ENCODE measurements at places on chromosomes 1 and 21.

GRCh38 chr21:46168238-46168637 lies 12.9 kb upstream of the FTCD start:
- peak; percentile 65 for DNase-seq

GRCh38 chr1:51236531-51237350 lies 668 bp downstream of the RNF11 start:
- DNase-seq = no peak

DNA sequence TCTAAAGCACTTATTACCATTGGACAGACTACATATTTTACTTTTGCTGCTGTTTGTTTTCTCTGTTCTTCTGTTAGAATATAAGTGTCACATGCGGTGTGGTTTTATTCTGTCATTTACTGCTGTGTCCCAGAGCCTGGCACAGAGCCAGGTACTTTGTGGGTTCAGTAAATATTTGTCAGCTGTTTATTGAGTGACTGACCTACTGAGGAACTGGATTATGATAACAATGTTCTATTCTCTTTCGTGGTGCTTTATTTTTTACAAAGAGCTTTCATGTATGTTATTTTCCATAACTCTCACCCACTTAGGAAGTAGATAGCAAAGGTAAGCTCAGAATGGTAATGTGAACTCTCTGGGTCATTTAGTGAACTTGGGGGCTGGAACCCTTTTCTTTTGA lies 118.8 kb downstream of the RWDD3 start:
- no peak for DNase-seq

DNA sequence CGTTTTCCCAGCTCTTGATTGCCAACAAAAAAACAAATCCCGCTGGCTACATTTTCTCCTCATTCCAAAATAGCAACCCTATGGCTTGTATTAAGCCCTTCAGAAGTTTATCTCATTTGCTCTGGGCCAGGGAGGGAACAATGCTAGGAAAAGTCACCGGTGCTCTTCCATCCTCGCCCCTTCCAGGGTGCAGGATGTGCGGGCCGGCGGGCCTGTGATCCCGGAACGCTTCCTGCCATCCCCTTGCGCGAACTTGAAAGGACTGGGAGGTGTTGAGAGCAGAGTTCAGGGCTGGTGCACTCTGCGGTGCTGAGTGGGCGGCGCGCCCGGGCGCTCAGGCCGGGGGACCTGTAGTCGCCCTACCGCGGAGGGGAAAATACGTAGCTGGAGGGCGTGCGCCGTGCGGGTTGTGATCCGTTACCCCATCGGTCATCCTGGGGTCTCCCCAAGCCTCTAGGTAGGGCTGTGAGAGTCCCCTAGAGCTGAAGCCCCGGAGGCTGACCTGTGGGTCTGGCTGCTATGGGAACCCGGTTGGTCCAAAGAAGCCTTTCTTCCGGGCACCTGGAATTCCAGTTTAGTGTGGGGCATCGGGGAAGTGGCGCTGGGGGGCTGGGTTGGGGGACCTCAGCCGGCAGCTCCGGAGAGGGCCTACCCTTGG lies 13.1 kb downstream of the NR5A2 start:
- no peak for DNase-seq

DNA sequence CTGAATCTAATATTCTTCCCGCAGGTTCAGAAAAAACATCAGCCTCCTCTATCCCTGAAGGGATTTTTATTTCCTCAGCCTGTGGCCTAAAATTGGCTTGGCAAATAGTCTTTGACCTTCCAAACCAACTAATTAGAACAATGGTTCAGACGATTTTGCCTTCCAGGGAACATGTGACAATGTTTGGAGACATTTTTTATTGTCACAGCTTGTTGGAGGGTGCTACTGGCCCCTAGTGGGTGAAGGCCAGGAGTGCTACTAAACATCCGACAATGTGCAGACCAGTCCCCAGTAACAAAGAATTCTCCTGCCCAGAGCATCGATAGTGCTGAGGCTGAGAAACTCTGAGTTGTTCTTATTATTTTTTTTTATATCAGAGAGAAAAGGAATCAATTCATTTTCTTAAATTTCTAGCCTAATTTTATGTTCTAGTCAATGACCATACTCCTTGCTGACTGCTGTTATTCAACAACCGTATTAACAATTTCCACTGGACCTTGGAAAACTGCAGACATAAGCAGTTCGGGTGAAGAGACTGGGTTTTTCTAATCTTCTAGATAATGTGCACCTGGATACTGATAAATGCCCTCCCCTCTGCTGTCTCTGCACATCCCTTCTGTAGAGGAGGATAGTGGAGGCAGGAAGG lies 280.7 kb downstream of the LMX1A start:
- no peak for DNase-seq

- no peak for DNase-seq
These were observed 17.4 kb upstream of the KCNAB2 start for GRCh38 chr1:6028042-6028850.

GRCh38 chr21:35818597-35818996 lies 241.7 kb downstream of the SETD4 start:
- no peak for DNase-seq

GRCh38 chr1:6037338-6037762 lies 8.3 kb upstream of the KCNAB2 start:
- DNase-seq = no peak
